ENCODE measurements at places on chromosomes 5 and 9.

DNA sequence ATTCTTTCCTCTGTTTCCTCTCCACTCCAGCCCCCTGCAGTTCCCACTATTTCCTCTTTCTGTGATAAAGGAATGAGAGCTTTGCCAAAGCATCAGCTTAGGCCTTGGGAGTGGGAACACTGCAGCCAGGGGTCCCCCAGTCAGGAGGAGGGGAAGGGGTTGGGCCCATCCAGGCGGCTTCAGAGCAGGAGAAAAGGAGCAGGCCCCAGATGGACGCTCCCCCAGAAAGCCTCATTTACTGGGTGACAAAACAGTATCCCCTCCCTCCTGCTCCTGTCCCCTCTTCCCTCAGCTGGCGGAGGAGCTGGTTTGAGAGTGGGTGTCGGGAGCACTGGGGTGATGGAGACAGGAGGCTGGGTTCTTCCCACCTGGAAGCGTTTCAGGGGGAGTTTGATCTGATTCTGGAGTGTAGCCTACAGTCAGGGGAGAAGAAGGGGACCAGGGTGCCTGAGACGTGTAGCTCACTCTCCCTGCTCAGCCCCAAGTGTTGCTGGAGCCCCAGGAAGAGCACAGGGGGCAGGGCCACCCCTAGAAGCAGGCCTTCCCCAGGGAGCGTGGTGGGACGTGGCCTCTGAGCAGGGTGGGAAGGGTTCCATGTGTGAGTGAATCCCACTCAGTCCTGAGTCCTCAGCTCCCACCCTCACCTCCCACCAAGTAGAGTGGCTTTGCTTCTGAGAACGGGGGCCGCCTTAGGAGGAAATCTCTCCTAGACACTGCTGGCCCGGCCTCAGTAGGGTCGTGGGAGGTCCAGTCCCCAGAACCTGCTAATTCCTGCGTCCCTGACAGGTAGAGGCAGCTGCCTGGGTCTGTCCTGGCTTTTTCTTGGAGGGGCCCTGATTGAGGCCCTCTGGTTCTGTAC lies 173.1 kb downstream of the CACNA1B start:
- DNase-seq, result no peak

DNA sequence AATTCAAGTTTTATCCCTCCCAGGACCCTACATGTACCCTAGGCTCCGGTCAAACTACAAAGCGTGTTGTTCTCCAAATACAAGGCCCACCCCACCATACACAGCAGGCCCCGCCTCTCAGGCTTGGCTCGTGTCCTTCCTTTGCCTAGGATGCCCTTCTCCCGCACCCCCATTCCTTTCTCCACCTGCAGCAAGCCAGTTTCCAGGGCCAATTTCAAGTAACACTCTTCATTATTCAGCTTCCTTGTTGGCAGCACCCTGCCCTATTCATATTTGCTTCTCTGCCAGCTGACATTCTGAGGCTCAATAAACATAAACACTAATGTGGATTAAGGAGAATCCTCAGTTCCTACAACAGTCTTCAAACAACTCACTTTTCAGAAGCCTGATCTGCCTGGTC lies 31.7 kb downstream of the EPB41L4B start:
- DNase-seq, result peak; percentile 50

DNA sequence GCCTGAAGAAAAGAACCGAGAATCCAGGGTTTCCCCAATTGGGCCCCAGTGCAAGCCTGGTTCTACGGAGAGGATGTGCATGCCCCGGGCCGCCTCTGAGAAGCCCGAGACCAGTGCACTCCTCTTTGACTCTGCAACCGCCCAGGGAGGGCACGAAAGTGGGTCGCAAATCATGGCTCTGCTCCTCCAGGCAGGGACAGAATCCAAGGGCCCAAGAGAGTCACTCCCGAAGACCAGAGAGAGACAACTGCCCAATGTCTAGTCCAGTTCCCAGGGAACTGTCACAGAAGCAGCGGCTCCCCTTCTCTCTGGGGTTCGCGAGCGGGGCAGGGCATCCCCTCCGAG lies 107.8 kb downstream of the PSD2 start:
- DNase-seq, result no peak

- DNase-seq, result no peak
Measured at GRCh38 chr9:85702726-85703289, 38.9 kb downstream of the AGTPBP1 start.

DNA sequence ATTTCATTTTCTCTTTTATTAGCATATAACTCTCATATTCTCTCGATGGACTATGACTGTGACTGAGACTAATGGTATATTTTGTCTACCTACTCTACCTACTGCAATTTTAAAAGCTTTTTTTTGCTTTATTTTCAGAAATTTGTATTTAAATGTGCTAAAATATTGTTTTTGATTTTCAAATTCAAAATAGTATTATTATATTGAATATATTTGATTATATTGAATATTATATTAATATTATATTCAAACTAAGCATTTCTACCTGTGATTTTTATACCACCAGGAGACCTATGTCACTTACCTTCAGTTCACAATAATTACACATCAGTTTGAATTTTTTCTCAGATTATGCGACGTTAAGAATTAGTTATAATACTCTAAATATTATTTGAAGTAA lies 700.5 kb upstream of the RGMB start:
- DNase-seq, result no peak

DNA sequence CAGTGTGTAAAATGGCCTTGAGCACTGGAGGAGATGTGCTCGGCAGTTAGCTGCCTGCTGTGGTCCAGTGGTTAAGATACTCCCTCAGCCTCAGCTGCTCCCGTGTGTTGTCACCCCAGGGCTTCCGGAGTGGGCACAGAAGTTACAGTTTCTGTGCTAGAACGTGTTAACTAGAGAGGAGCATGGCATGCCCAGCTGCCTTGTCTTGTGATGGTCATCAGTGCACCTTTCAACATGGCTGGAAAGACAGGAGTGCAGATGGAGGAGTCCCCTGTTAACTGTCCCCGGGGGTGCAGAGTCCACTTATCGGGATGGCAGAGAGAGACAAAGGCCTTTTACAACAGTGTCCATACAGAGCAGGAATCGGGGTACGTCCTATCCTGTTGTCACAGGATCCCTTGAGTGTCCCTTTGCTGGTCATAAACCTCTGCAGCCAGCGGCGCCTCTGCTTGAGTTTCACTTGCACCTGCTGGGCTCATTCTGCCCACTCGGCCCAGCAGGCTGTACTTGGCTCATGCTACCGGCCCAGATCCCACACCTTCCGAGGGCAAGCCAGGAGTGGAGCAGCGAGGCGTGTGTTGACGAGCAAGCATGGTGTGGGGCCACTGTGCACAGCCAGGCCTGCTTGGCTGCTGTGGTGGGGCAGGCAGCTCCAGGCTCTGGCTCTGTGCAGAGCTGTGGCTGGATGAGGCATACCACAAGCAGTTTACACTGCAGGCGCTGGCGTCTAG lies 112.6 kb downstream of the EHMT1 start:
- DNase-seq, result no peak

DNA sequence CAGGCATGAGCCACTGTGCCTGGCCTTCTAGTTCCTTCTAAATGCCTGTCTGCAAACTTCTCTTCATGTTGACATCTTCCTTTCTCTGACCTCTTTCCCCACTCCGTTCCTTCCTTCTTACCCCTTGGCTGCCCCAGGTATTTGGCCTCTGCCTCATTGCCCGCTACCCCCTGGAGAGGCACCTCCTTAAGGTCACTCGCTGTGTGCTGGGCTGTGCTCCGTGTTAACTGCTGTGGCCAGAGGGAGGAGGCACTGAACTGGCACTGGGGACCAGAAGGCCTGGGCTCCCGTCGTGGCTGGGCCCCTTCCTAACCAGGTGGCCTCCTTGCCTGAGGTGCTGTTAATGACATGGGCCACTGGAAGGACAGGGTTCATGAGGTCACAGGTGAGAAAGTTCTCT lies 39.4 kb downstream of the LAMC3 start:
- no peak for DNase-seq

DNA sequence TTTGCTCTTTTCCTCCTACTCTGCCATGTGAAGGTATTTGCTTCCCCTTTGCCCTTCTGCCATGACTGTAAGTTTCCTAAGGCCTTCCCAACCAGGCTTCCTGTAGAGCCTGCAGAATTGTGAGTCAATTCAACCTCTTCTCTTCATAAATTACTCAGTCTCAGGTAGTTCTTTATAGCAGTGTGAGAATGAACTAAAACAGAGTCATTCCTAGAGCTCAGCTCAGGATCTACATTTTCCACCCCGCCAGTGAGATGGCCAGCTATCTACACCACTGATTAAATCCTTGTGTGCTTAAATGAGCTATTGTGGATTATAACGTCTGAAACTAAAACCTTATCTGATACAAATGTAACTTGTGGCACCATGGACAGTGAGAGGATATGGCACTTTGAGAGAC lies 55.0 kb downstream of the FRMD3 start:
- no peak for DNase-seq

DNA sequence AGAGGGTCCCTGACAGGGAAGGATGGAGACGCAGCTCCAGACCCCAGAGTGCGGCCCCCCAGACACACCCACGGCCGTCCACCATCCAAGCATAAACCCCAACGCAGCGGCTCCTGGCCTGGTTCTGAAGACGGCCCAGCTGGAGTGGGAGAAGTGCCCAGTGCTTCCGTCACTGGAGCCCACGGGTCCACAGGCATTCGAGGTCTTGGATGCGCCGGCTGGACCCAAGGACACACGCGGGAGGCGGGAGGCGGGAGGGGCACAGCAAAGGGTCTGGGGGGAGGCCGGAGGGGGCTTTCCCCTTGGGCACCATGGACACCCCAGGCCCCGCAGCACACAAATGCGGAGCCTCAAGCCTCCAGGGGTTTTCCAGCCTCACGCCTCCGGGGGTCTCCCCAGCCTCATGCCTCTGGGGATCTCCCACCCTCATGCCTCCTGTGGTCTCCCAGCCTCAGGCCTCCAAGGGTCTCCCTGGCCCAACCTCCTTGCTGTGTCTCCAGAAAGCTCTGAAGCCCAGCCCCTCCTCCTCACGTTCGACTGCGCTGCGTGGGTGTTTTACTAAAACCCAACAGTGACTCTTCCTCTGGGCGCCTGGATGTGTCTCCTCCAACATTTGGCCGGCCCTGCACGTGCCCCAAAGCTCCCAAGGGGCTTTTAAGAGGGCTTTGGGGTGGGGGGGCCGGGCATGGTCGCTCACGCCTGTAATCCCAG lies 15.2 kb downstream of the EXD3 start:
- no peak for DNase-seq

GRCh38 chr5:54524704-54525103 lies 7.1 kb downstream of the SNX18 start:
- DNase-seq, result peak; percentile 92

GRCh38 chr9:107044872-107045271 lies 181.9 kb downstream of the ZNF462 start:
- DNase-seq, result no peak

- DNase-seq, result peak; percentile 86
Measured at GRCh38 chr5:169161022-169161680, 139.8 kb downstream of the SLIT3 start.

- no peak for DNase-seq
Measured at GRCh38 chr5:77213601-77214000, 3.1 kb downstream of the PDE8B start.

GRCh38 chr9:87714819-87715218 lies 11.1 kb upstream of the CTSL start:
- peak; percentile 29 for DNase-seq

DNA sequence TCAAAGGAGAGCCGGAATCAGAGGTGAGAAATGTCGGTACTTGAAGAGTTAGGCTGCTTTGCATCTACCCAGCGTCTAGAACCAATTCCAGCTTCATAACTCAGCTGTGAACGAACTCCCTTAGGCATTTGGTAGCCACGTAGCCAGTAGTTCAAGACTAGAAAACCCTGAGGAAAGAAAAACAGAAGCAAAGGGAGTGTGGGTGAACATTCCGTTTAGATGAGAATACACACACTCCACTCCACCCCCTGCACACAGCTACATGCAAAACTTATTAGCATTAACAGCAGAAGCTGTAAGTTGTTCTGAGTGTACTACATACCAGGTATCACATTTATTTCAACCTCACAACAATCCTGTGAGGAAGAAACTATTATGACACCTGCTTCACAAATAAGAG lies 78.3 kb downstream of the SMIM23 start:
- no peak for DNase-seq

- DNase-seq, result peak; percentile 100
Measured at GRCh38 chr5:179732412-179732917, at the start of gene MAML1. Gene MAML1, plus strand, starts transcription at chr5:179732822. Its CDS starts 291 bp downstream, at chr5:179733113.

- no peak for DNase-seq
Measured at GRCh38 chr5:4662756-4663155, 477.4 kb upstream of the ADAMTS16 start.

DNA sequence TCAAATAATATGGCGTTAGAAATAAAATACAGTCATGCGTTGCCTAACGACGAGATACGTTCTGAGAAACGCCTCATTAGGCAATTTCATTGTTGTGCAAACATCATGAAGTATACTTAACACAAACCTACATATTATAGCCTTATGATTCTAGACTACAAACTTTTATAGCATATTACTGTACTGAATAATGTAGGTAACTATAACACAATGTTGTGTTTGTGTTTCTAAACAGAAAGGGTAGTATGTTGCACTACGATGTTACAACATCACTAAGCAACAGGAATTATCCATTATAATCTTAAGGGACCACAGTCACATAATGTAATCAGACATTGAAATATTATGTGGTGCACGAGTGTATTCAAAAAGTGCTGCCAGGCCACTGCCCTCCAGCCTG lies 3.0 kb upstream of the SMC2 start:
- DNase-seq, result no peak

- DNase-seq, result no peak
Measured at GRCh38 chr5:90866915-90867731, 308.5 kb downstream of the ADGRV1 start.

DNA sequence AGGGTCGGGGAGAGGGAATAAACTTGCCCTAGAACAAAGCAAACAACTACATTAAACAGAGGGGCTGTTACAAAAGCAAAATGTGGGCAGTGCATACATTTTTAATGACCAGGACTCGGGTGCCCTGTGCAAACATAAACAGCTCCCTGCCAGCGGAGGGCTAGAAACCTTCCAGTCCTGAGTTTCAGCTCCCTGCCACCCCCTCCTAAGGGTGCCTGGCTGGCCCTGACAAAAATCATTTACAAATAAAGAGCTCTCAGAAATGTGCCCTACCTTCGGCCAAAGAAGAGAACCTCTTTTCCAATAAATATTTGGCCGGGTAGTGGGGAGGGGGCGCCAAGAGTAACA lies 29.5 kb downstream of the FOXD1 start:
- DNase-seq, result no peak

DNA sequence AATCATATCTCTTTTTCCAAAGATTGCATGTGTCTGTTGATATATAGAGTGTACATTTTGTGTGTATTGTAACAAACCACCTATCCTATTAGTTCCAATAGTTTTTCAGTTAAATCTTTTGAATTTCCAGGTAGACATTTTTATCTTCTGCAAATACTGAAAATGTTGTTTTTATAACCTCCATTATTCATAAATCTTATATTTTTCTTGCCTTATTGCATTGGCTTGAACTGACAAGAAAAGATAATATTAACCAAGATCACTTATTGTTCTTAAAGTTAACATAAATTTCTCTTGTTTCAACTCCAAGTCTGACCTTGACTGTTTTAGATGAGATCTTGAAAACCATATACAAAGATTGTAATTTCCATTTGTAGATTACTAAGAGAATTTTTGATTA lies 251.6 kb downstream of the IRX2 start:
- no peak for DNase-seq

DNA sequence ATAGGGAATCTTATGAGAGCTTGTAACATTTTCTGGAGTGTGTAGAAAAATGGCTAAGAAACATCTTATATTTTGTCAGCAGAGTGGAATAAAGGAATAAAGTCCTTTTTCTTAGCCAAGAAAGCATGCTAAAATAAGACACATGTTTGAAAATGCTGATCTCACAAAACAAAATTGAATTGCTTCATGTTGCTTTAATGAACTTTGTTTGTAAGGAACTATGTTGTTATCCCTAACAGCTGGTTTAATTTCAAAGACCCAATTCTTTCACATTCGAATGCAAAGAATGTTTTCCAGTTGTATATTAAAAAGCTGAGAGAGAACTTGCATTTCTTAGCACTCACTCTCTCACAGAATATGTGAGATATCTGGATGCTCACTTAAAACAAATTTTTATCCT lies 107.6 kb downstream of the MUSK start:
- no peak for DNase-seq
